NCI-H1694 (cell line): ENCODE measurements at places on chromosomes 7 and 10.

DNA sequence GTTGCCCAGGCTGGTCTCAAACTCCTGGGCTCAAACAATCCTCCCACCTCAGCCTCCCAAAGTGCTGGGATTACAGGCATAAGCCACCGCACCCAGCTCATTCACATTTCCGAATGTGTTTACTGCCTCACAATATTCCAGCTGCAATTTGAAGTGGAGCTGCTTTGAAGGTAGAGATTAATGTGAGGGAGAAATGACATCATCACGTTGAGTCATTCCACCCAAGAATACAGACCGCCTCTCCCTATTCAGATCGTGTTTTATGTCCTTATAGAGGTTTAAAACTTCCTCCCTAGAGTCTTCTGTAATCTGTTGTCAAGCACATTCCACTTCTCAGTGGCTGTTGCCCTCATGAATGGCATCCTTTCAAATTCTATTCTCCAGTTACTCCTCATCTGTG is 100.4 kb upstream of the PDGFA start:
- DNase-seq = no peak

DNA sequence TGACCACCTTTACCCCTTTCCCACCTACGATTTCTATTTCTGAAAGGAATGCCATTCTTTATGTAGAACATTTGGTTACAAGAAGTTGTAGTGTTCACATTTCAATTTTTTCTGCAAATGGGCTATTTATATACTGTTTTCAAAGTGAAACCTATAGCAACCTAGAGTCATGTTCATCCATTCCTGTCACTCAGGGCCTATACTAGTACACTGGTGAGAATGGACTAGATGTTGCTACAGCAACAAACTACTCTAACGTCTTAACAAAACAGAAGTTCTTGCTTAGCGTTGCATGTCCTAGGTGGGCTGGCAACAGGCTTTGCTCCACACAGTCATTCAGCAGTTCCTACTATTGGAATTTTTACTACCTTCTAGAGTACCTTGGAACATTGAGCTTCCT is 16.3 kb downstream of the CASD1 start:
- no peak for DNase-seq

DNA sequence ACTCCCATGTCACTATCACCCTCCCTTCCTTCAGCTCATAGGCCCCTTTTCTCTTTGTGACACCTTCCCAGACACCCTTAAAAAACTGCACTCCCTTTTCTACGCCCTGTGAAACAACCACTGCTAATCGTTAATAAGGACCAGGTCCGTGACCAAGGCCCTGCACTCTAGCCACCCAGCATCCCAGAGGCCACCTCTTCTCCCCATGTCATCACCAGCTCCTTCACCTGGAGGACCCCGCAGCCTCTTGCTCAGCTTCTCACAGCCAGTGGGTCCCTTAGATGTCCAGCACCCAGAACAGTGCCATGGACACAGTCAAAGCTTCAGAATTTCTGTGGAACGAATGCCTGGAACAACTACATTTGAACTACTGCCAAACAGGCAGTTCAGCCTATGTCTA is 2.3 kb downstream of the PARD3 start:
- no peak for DNase-seq

GRCh38 chr7:113548561-113548960 is 370.2 kb downstream of the PPP1R3A start:
- no peak for DNase-seq

DNA sequence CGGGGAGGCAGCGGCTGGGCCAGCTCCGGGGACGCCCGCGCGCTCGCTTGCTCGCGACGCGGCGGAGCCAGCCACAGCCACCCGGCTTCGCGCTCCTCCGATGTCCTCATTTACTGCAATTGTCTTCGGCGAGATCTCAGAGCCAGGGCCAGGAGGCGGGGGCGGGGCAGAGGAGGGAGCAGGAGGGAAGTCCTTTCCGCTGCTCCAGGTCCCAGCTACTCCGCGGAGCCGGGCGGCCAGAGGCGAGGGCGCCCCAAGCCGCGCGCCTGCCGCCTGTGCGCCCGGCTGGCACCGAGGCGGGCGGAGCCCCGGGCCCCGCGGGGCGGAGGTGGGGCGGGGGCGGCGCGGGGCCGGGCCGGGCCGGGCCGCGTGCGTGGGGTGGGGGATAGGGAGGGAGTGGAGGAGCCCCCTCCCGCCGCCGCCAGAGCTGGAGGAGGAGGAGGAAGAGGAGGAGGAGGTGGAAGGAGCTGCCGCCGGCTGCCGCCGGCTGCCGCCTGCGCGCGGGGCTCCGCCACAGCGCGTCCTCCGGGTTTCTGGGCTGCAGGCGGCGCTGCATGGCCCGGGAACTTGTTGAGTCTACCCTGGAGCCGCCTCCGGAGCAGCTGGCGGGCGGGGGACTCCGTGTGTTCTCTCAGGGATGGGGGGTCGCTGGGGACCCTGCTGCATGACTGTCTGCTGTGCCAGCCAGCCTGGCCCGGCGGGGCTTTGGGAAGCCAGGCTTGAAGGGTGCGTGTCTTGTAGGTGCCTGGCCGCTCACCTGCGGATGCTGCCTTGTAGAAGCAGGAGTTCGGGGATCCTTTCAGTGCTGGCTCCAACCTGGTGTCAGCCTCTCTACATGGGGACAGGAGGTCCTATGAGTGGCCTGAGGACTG is at the start of gene INSYN2A:
INSYN2A (minus strand) TSS at position 310 of the 872 bp plus-strand sequence. CDS start 20,196 bp downstream, outside the sequence.
- DNase-seq = no peak

GRCh38 chr7:42125321-42125720 is 111.7 kb downstream of the GLI3 start:
- DNase-seq = no peak

- no peak for DNase-seq
These were observed 27.4 kb upstream of the GNAI1 start for GRCh38 chr7:80107278-80107677.

GRCh38 chr10:3978761-3979160 is 193.8 kb upstream of the KLF6 start:
- DNase-seq = no peak

DNA sequence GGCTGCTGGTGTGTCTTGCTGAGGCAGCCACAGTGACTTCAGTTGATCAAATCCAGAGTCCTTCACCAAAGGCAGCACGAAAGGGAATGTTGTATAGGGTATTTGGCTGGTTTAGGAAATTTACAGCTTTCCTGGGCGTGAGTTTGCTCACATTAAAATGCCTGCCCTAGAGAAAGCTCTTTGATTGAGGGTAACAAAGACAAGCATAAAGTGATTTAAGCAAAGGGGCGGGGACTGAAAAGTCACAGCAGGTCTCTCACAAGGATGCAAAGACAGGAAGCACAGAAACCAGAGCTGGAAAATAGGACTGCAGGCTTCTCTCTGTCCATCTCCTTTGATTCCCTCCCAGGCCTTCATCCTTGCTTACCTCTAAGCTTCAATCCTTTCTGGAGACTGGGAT is 139.2 kb downstream of the ELMO1 start:
- DNase-seq = no peak

- no peak for DNase-seq
These were observed 31.3 kb downstream of the KIN start for GRCh38 chr10:7756360-7756992.

GRCh38 chr10:26448706-26449435 is 10.7 kb downstream of the APBB1IP start:
- no peak for DNase-seq

GRCh38 chr7:20404320-20404719 is 73.6 kb downstream of the ITGB8 start:
- DNase-seq = no peak

DNA sequence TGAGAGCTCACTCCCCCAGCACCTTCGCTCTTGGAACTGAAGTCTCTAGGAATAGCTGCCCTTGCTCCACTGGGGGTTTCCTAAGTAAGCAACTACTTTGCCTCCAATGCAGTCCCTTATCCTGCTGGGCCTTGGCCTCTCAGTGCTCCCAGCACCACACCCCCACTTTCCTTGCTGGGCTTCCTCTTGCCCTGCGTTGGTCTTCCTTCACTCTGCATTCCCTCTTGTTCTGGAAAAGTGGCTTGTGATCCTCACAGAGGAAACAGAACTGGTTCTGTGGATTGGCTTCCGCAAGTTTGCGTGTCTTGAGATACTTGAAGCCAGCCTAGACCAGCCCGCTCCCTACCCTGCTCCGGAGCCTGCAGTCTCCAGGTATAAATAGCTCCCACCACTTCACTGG is 6.4 kb downstream of the NKX2-3 start:
- DNase-seq = no peak

DNA sequence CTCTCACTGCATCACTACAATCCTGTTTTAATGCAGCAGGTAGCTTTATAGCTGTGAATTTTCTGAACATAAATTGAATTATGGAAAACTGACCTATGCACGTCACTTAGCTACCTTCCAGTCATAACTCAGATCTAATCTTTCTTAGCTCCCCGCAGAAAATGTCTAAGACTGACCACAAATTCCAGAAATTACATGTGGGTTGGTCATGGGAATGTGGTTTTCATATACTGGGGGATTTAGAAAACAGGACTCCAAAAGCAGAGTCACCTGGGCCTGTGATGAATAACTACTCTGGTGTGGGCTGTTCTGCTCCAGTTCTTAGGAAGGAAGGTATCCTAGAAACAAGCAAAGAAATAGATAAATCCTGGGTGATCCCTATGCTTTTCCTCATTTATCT is 178.4 kb upstream of the LRRTM3 start:
- DNase-seq = no peak

DNA sequence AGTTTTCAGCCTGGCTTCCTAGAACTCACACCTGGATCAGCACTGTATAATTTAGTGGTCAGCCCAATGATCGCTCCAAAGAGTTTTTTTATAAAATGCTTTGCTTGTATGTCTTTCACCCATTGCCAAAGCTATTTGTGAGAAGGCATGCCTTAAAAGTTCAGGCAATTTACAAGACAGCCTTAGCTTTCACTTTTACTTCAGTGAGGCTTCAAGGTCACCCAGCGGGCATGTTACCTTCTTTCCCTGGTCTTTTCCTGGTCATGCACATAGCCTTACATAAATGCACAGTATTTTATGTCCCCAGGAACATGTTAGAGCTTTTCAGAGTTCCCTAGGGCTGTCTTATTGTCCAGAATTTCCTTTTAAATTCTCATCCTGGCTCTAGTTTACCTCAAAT is 179.9 kb upstream of the TMEM72 start:
- no peak for DNase-seq

- DNase-seq = no peak
These were observed 328.4 kb downstream of the PHF14 start for GRCh38 chr7:11302121-11302520.

DNA sequence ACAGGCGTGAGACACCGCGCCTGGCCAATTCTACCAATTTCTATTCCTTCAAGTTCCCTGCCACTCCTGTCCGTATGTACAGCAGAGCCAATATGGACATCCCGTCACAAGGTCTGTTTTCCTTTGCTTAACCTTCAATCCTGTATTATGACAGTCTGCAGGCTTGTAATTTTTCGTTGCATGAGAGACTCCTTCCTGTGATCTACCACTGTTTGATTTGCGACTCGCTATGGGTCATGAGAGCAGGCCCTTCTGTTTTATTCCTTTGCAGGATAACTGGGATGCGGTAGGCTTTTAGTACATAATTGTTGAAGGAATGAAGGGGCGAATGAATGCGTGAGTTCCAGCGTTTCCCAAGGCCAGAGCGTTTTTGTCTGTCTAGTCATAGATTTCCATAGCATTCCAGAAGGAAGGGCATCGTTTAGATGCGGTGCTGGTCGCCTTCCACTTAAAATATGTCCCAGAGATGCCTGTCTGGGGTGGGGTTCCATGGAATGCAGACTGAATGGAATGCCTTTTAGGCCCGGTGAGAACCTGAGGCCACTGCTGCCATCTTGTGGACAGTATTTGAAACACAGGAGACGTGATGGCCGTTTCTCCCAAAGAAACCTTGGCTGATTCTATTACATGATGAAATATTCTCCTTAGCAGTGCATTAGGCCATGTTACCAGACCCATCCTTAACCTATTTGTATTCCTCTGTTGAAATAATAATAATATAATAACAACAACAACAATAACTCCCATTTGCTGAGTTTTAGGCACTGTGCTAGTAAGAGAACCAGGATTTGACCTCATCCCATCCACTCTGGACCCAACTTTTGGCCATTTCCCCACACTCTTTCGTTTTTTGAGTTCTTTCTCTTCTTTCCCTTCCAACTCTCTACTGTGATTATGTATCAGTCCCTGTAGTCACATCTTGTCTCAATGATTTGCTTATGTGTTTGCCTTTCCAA is 193.2 kb downstream of the MYOF start:
- peak; percentile 59 for DNase-seq

GRCh38 chr7:30226614-30227268 is 57.7 kb upstream of the ZNRF2 start:
- peak; percentile 31 for DNase-seq

GRCh38 chr7:95585426-95585789 is 10.9 kb downstream of the PDK4 start:
- DNase-seq = no peak

DNA sequence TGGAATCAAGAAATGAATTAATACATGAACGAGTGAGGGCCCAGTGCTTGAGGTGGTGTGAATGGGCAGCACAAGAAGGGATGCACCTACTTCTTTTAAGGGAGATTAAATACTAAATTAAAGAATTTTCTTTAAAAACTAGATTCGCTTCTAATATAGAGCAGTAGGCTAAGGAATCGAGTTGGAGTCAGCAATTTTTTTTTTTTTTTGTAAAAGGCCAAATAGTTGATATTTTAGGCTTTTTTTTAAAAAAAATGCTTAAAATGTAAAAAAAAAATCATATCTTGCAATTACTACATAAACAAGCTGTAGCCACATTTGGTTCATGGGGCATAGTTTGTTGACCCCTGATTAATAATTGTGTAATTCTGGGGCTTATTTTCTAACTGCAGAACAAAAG is 31.9 kb downstream of the A1CF start:
- DNase-seq = no peak

- DNase-seq = no peak
These were observed 5.0 kb downstream of the ADAM8 start for GRCh38 chr10:133271521-133272300.

GRCh38 chr10:97229322-97230015 is 43.7 kb upstream of the SLIT1 start:
- no peak for DNase-seq

- no peak for DNase-seq
These were observed 13.9 kb downstream of the VSTM2A start for GRCh38 chr7:54556121-54556520.

GRCh38 chr7:71343039-71343438 is 211.1 kb downstream of the GALNT17 start:
- no peak for DNase-seq

DNA sequence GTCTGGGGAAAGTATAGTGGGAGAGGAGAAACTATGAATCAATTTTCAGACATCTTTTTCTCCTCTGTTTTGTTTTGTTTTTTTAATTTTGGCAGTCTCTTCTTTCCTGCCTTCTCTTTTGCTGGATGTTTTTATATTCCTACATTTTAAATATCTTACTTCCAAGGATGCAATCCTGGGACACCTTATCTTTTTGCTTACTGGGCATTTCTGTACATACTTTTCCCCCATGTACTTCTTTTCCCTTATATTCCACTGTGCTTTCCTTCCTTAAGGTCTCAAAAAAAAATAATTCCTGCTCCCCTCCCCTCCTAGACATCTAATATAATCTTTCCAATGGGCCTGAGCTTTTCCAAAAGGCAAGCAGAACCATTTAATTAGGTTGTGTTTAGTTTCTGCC is 701.1 kb downstream of the NRG3 start:
- no peak for DNase-seq

DNA sequence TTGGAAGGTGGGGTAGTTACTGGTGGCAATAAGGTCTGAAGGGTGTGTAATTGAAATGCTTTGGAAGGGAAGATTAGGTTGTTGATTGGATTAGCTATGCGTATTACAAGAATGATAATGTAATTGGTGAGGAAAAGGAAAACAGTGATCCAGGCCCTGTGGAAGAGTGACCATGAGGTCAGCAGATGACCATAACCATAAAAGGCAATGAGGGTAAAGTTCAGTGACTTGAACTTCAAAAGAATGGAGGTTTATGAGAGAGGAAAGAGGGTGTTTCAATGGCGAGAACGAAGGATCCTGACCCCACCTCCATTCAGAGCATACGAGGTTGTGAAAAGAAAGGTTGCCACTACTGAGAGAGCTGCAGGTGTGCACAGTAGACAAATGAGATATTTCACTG is 439.7 kb downstream of the CCSER2 start:
- no peak for DNase-seq
